ENCODE measurements at places on chromosomes 2 and 18. TPM values are rescaled to one million over a fixed set of nuclear protein-coding genes. Genes with fewer than 3 reads are reported as not detected.

GRCh38 chr2:23617167-23617810 lies 232.3 kb downstream of the KLHL29 start:
- DNase-seq: no peak

- no peak for DNase-seq
Measured at GRCh38 chr2:84854850-84855249, 26.0 kb downstream of the TRABD2A start.

DNA sequence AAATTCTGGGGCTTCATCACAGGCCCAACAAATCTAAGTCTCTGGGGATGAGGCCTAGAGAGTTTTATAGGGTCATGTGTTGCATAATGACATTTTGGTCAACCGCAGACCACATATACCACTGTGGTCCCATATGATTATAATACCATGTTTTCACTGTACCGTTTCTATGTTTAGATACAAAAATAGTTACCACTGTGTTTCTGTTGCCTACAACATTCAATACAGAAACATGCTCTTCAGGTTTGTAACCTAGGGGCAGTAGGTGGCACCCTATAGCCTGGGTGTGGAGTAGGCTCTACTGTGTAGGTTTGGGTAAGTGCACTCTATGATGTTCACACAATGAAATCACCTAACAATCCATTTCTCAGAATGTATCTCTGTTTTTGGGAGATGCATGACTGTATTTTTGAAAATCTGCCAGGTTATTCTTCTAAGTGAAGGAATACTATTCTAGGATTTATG lies 485.2 kb downstream of the PTPRM start:
- DNase-seq: no peak

DNA sequence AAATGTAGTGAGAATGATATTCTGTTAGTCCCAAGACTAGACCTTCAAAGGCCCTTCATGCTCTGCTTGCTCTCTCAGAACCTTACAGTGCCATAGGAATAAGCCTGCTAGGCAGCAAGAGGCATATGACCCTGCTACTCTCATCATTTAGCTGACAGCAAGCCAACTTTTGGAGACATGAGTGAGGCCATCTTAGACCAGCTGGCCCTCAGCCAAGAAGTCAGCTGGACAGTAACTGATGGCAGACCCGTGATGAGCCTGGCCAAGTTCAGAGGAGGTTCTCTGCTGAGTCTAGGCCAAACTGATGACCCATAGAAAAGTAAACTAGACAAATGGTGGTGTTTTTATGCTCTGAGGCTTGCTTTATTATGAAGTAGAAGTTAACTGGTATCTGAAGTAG lies 82.6 kb downstream of the C18orf54 start:
- DNase-seq: no peak

DNA sequence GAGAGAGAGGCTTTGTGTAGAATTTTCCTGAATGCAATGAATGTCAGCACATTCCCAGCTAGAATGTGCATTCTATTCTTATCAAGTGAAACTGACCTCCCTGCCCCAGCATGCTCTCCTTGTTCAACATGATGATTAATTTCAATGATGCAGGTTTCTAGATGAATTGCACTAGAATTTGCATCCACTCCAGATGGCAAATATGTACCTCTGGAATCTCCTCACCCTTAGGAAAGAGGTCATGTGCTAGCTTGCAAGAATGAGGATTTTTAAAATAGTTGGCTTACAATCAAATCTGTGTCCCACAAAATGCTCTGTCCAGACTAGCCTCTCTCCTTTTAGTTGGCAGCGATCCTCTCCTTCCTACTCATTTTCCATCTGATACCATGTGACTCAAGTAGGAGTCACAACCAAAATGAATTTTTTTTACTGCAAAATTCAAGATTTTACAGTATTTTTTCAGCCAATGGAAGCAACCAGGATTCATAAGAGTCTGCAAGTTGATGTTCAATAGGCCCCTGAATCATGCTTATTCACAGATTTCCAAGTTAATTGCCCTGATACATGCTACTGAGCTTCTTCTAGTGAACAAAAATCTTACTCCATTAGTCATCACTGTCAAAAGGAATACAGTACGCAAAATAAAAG lies 21.0 kb upstream of the STAT4 start:
- DNase-seq: no peak

- DNase-seq: no peak
Measured at GRCh38 chr2:36539631-36540030, 58.3 kb downstream of the FEZ2 start.

- no peak for DNase-seq
Measured at GRCh38 chr2:192267484-192267883, 72.8 kb upstream of the TMEFF2 start.

- no peak for DNase-seq
Measured at GRCh38 chr18:8960740-8961657, 141.5 kb upstream of the NDUFV2 start.

DNA sequence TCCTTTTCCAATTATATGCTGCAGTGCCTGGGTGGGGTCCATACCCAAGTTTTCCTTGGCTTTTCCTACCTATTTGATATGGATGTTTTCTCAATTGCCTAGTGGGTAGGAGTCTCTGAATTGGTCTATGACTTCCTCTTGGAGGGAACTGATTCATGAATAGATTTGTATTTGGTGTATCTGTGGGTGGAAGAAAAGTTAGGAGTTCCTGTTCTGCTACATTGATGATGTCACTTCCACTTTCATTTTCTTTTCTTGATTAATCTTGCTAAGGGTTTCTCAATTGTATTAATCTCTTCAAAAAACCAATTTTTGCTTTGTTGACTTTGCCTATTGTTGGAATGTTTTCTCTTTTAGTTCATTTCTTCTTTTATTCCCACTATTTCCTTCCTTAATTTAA lies 37.4 kb upstream of the SLC9A2 start:
- DNase-seq: no peak

DNA sequence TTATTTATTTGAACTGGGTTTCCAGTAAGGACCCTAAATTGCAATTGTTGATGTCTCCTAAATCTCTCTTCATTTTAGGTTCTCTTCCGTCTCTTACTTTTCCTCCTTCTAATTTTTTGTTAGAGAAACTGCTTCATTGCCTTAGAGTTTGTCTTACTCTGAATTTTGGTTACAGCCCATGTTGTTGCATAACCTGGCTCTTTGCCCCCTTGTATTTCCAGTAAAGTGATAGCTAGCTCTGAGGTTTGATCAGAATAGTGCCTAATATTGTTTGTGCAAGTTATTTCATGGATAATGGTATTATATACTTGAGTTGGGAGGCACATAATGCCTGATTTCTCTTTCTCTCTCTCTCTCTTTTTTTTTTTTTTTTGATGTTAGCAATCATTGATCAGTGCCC lies 71.8 kb downstream of the MGAT5 start:
- DNase-seq: no peak

DNA sequence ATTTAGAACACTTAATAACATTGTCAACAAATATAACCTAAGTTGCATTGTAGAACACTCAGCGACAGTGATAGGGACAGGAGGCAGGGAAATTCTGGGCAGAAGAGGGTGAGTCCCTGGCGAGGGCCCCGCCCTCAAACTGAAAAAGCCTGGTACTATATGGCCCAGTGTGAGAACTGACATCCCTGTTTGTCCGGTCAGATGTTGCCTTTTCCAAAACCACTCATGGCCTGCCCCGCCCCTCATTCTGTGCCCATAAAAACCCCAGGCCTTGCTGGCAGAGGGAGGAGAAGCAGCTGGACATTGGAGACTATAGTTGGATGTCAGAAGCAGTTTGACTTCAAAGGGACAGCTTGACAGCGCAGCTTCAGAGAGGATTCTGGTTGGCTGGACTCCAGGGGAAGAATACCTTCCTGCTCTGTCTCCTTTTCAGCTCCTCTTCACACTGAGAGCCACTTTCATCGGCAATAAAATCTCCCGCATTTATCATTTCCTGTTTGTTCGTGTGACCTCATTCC lies 47.0 kb downstream of the FAM117B start:
- no peak for DNase-seq

DNA sequence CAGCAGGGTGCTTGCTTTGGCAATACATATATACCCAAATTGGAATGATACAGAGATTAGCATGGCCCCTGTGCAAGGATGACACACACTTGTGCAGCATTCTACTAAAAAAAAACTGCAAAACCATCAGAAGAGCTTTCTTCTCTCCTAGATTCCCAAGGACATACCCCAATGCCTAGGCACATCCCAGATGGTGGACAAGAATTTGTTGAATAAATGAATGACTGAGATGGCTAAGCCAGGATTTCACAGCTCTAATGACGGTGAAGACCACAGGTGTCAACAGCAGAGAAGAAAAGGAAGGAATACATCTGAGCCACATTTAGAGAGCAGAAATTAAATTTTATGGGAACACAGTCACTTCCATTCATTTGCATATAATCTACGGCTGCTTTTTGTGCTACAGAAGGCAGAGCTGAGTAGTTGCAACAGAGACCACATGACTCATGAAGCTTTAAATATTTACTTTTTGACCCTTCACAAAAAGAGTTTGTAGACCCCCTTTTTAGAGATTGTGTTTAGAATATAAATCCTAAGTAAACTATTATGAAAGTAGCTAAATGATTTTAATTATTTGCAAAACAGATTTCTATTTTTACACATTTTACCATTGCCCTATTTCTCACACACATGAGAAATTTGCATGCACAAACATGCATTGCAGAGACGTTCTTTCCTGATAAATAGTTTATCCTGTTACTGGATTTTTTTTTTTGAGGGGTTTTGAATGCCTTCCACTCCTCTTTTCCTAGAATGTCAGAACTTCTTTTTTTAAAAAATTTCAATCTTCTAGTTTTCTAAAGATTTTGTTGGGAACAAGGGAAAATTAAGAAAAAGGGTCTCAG lies 119.0 kb downstream of the PMAIP1 start:
- no peak for DNase-seq

- DNase-seq: no peak
Measured at GRCh38 chr2:28346587-28346986, 46.1 kb upstream of the FOSL2 start.

- no peak for DNase-seq
Measured at GRCh38 chr18:63971320-63972001, 1.6 kb downstream of the SERPINB8 start.

- no peak for DNase-seq
Measured at GRCh38 chr2:128215897-128216642, 102.6 kb downstream of the HS6ST1 start.

DNA sequence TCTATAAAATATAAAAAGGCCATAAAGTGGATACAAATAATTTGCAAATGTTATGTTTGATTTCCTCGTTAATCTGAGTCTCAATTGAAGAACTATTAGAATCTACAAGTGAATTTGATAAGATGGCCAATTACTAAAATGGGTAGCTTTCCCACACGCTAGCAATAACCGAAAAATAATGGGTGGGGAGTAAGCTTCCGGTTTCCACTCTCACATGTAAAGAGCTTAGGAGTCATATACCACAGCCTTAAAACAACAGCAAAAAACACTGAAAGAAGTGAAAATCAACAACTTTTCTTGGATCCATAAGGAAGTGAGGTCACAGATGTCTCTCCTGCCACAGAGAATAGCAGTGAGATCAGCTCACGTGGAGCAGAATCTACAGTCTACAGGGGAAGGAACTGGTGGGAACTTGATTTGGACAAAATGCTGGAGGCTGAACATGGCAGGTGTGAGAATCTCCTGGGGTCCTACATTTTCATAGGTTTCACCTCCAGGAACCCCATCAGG lies 18.6 kb downstream of the THAP4 start:
- no peak for DNase-seq

DNA sequence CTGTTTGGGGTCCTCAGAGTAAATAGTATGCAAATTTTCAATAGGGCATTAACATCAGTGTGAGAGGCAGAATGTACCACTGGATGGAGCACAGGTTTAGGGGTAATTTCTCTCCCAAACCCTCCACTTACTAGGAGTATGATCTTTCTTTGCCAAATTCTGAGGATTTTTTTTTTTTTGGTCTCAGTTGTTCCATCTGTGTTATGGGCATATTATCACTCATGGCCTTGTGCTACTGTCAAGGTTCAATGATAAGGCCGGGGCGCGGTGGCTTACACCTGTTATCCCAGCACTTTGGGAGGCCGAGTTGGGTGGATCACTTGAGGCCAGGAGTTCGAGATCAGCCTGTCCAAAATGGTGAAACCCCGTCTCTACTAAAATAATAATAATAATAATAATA lies 30.2 kb upstream of the ZEB2 start:
- DNase-seq: no peak

The SLC16A14 gene
- 2.1 TPM for total RNA-seq

The ABCB11 gene
- 0.66 TPM for total RNA-seq

The HOXD9 gene
- total RNA-seq: 0.10 TPM

The EXOC6B gene
- 25.3 TPM for total RNA-seq

The STK16 gene
- total RNA-seq: 38.6 TPM

The FAM98A gene
- total RNA-seq: 27.7 TPM

The PROKR1 gene
- total RNA-seq: 2.8 TPM

The FSHR gene
- not detected for total RNA-seq

Data from H7 (cell line).